ENCODE measurements at places on chromosomes 1 and 21.

DNA sequence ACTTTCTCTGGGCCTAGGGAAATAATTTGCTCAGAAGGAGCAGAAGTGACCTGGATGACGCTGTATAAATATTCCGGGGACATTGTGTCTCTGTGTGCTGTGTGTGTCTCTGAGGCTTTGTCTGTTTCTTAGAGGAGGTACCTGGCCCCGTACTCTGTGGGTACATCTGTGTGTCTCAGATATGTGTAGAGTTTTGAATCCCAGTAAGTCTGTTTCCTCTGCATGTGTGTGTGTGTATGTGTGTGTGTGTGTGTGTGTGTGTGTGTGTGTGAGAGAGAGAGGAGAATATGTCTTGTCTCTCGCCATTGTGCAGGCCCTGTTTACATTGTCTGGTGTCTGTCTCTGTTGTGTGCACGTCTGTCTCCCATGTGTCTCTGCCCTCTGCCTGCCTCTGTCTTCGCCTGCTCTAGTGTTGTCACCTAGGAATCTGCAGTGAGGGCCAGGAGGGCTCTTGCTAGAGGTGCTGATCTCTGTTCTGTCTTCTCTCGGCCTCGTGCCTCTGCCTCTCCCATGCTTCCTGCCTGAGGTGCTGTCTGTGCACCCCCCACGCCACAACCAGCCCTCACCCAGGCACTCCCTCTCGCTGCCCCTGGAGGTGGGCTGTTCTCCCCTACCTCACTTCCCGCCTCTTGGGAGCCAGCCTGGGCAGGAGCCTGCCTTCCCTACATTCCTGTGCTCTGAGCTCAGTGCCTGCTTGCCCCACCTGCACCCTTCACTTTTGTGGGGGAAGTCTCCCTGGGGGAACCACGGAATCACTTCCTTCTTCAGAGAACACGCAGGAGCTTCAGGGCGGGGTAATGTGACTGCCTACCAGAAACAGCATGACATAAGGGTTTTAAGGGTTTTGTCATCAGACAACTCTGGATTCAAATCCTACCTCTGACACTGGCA, 5.9 kb downstream of the MAP7D1 start:
- DNase-seq: peak; percentile 64

- DNase-seq: no peak
These were observed 30.5 kb downstream of the SIM2 start for GRCh38 chr21:36729310-36729970.

DNA sequence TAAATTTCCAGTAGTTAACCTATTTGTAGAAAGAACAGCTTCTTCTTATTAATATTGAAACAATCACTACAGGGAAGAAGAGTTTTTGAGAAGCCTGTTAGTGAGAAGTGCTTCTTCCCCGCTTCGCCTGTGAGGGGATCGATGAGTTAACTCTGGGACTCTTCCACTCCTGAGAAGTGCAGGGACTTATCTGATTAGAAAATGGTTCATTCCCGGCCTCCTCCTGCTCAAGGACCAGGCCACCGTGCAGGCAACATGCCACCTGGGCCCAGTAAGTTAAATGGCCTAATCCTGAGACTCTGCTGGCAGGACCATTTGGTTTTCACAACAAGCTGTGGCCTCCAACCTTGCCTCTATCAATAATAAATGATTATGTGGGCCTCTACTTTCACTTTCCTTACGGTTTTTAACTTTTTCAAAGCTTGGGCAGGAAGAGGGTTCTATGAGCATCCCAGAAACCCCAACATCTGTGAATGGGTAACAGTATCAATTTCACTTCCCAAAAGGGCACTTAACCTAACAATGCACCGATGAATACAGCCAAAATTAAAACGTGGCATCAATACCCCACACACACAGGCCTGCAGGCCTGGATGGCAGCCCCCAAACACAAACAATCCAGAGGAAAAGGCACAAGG, 33.1 kb downstream of the SIPA1L2 start:
- DNase-seq: no peak

DNA sequence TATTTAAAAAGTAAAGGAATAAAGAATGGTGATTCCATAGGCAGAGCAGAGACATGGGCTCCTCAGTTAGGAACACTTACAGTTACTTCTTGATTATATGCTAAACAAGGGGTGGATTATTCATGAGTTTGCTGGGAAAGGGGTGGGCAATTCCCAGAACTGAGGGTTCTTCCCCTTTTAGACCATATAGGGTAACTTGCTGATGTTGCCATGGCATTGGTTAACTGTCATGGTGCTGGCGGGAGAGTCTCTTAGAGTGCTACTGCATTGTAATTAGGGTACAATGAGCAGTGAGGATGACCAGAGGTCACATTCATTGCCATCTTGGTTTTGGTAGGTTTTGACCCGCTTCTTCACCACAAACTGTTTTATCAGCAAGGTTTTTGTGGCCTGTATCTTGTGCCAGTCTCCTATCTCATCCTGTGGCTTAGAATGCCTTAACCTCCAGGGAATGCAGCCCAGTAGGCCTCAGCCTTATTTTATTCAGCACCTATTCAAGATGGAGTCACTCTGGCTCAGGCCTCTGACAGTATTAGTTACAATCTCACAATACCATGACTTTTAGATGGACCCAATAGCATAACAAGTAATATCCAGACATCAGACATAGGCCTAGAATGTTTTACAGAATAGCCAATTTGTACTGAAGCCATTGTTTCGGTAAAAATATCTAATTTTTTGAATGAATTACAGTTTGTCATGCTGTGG, 106.8 kb downstream of the ZBTB18 start:
- DNase-seq: no peak

DNA sequence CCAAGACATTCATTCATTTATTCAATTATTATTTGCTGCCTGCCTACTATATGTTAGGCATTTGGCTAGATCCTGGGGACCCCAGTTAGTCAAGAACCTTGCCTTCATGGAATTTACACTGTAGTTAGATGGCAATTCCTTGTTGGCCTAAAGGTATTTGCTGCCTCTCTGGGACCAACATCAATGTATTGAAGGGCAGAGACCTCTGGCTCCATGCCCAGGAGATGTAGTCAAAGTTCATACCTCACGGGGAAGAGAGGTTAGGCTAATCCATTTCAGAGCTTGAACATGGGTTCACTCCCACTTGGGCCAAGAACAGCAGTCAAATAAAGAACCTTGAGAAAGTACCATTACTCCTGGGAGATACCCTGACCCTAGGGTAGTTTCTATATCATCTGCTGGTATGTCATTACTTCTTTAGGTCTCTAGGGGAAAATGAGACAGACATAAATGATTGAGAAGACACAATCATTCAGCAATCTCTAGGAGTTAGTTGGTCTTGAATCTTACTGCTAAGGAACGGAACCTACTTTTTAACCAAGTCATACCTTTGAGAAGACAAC, 32.0 kb downstream of the SORT1 start:
- no peak for DNase-seq

GRCh38 chr21:19123053-19123452, 719.5 kb upstream of the TMPRSS15 start:
- no peak for DNase-seq

- no peak for DNase-seq
These were observed 127.6 kb upstream of the DAB1 start for GRCh38 chr1:57551476-57551875.

GRCh38 chr1:159937054-159937750, 8.2 kb downstream of the IGSF9 start:
- DNase-seq: no peak

- peak; percentile 68 for DNase-seq
These were observed 101.7 kb downstream of the NEK7 start for GRCh38 chr1:198258491-198258890.

- no peak for DNase-seq
These were observed 71.2 kb downstream of the TTLL7 start for GRCh38 chr1:83927701-83928100.

GRCh38 chr1:7940745-7941436, at the start of gene TNFRSF9:
Gene TNFRSF9 (minus strand): TSS chr1:7940839. CDS start chr1:7939994, 845 bp downstream.
- DNase-seq: no peak

DNA sequence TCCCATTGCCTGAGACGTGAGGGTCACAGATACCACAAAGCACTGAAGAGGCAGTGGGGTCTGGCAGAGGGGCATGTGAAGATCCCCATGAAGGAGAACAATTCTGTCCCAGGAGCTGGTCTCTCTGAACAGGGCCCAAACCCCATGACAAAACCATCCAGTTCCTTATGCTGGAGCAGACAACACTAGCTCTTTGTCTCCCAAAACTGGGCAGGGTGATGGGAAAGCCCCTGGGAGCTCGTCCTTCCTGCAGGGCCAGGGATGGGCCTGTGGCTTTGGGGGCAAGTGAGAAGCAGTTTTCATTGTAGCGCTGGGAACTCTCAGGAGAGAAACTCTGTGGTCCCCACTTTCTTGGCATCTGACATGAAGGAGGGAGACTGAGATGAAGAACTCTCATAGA, 8.8 kb downstream of the ETV3L start:
- DNase-seq: no peak

DNA sequence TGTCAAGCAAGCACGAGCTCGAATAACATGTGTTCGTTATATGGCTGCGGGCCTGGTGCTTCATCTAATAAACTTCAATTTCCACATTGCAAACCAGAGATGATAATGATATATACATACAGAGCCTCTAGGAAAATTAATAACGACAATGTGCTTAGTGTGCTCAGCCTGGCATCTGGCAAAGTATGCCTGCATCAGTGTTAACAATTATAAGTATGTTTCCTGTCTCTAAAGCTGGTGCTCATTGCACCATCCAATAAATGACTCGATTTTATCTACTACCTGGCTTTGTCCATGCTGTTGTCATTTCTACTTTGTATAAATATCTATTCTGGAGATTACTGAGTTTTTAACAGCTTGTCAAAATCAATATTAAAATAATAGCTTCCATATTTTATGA, 1402.6 kb downstream of the MRPL39 start:
- DNase-seq: no peak

GRCh38 chr1:163168053-163168452, 34.7 kb downstream of the RGS5 start:
- peak; percentile 99 for DNase-seq

- DNase-seq: peak; percentile 50
These were observed 14.6 kb upstream of the PROX1 start for GRCh38 chr1:213973129-213973528.

GRCh38 chr1:161117759-161118581, at the start of the genes NIT1 and PFDN2:
Gene NIT1 (plus strand): TSS chr1:161118105. CDS start chr1:161118177, 72 bp downstream.
Gene PFDN2 (minus strand): TSS chr1:161118037. CDS start chr1:161118026, 11 bp downstream.
- peak; percentile 87 for DNase-seq

DNA sequence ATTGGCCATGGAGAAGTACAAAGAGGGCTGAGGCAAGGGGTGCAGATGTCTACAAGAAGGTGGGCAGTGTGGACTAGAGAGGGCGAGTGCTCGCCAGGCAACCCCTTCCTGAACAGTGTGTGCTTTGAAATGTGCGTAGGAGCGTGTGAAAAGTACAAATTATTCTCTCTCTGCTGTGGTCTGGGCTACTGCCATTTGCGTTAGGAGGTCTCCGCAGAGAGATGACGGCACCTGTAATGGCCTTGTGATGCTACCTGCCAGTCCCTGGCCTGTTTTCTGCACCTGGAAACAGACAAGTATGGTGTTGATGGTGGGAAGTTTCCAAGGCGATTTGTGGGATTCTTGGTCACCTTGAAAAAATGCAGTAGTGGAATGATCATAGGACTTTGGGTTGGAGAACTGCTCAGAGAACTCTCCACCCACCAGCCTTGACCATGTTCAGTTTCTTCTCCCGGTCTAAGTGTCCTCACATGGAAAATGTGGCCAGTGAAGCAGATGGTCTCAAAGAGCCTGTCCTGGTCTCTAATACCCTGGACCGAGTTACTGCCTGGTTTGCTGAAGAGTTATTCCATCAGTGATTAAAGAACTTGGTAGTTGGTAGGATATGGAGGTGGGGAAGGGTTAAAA, 74.5 kb downstream of the MRPS6 start:
- DNase-seq: no peak

GRCh38 chr1:155198547-155198906, 9.2 kb downstream of the THBS3 start:
- no peak for DNase-seq

DNA sequence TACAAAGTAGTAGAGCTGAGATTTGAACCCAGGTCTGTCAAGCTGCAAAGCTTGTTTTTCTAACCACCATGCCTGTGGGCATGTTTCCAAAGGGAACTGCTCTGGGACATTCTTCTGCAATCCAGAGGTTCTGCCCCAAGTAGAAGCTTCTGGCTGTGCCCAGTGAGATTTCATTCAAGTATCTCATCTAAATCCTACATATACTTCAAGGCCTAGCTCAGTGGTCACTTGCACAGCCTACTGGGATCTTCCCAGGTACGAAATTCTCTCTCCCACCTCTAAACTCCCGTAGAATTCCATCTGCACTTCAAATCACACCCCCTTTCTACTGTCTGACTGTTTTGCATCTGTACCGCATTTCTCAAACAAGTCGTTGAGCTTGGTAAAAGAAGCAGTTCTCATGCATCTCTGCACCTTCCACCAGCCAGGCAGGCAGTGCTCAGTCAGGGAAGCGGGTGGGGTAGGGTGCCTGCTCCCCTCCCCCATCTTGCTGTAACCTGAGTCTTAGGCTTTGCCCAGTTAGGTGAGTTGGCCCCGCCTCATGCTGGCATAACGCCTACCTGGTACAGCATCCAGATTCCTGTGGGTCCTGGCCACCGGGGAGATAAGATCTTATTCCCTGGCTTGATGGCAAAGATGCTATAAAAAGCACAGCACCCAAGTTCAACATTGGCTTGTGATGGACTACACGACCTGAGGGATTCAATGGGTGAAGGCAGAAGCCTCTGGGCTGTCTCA, 13.5 kb downstream of the SLC9A1 start:
- DNase-seq: no peak

DNA sequence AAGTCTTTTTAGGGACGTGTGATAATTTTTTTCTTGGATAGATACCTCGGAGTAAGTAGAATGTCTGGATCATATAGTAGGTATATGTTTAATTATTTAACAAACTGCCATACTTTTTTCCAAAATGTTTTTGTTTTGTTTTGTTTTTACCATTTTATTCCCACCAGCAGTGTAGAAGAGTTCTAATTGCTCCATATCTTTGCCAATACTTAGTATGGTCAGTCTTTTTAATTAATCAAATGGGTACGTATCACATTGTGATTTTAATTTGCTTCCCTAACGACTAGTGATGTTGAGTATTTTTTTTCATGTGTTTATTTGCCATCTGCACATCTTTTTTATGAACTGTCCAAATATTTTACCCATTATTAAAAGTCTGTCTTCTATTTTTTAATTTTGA, 23.6 kb upstream of the KCNJ6 start:
- DNase-seq: no peak

DNA sequence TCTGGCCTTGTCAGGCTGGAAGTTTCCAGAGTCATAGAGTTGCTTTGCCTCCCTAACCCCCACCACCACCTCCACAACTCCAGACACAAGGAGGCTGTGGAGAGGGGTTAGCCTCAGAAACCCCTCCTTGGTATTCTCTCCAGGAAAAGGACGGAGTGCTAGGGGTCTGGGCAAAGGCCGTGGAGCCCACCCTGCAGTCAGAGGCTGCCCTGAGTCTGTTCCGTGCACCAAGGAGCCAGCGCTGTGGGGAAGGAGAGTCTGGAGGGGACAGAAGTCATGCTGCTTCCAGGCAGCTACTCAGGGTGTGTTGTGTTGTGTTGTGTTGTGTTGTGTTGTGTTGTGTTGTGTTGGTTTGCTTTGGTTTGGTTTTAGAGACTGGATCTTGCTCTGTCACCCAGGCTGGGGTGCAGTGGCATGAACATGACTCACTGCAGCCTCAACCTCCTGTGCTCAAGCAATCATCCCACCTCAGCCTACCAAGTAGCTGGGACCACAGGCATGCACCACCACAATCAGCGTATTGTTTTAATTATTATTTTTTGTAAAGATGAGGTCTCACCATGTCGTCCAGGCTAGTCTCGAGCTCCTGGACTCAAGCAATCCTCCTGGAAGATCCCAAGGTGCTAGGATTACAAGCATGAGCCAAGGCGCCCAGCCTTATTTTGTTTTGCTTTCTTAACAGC, 122.2 kb upstream of the TMEM51 start:
- DNase-seq: peak; percentile 71

GRCh38 chr1:93591676-93592550, 89.7 kb downstream of the BCAR3 start:
- DNase-seq: peak; percentile 24
